ENCODE measurements at places on chromosomes 2 and 18.

- no peak for DNase-seq
Observed at GRCh38 chr2:175002547-175003274, 2.5 kb downstream of the CHN1 start.

GRCh38 chr18:36798738-36799473 lies 29.9 kb downstream of the TPGS2 start:
- DNase-seq = no peak

DNA sequence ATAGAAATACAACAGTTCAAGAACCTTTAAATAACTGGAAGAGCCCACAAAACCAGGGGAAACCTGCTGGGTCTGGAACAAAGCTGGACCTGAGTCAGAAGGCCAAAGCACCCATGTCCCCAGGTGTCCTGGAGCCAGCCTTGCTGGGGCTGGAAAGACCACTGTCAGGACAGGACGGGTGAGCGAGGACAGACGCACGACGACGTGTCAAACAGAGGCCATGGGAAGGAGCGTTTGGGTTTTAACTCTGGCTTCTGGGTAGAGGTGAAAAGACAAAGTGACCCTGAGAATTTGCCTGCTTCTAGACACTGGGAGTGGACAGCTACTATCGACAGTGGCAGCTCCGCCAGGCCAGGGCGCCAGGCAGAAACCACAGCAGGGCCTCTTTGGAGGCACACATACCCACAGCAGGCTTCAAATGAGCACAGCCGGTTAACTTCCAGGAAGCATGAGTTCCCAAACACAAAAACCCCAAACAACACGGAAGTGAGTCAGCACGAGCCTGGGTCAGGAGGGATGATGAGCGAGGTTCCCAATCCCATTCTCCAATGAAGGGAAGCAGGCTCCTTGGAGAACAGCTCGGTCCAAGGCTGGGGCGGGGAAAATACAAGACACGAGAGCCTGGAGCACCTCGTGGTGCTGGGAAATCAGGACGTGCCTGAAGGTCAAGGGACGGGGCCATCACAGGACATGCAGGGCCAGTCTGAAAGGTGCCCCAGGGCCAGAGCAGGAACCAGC lies 208.0 kb downstream of the TWIST2 start:
- no peak for DNase-seq

- DNase-seq = no peak
Observed at GRCh38 chr18:76866666-76867065, 44.3 kb downstream of the ZNF236 start.

DNA sequence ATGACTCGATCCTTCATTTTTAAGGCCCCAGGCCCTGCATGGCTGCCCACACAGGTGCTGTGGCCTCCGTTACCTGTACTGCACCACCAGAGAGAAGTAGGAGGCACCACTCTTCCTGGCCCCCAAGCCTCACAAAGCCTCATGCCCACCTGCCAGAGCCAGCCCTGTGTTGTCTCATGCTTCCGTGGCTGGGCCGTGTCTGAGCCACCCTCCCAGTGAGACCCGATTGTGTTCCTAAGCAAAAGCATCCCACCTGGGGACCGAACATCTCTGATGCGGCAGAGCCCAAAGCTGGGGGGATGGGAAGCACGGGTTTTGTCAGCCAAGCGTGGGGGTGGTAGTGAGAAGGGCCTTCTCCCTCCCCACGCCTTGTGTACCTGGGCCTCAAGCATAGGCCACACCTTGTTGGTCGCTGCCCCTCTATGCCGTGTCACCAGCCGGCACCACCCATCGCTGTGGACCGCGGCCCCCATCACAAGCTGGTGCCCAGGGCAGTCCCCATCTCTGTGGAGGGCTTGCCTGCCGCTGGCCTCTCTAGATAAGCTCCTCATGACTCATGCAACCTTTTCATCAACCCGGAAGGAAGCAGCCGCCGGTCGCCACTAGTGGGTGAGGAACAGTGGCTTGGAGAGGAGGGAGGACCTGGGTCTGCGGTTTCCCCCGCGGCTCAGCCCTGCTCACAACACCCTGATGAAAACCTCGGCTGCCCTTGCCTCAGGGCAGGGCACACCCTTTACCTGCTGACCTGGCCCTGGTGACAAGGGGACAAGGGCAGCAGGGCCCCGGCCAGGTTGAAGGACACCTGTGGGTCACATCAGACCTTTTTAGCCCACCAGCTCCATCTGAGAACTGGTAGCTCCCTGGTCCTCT lies 2.7 kb upstream of the RNPEPL1 start:
- peak; percentile 98 for DNase-seq

DNA sequence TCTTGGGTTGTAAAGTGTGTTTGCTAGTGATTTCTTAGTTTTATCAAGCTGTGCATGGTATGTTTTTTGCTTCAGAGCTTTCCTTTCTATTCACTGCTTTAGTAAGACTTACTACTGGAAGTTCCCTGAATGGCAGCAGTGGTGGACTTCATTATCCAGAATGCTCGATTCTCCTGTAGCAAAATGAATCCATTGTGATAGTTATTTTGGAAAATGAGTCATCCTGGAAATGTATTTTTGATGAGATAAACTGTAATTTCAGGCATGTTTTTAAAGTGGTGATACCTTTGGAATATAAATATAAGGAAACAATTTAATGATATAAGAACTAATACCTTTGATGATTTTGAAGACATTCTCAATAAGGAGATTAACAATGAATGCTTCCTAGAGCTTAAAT lies 387.1 kb downstream of the PTPRM start:
- no peak for DNase-seq

- DNase-seq = no peak
Observed at GRCh38 chr2:30522421-30522820, 75.4 kb downstream of the LCLAT1 start.

- DNase-seq = no peak
Observed at GRCh38 chr2:71846669-71847291, 300.9 kb downstream of the CYP26B1 start.

GRCh38 chr2:17759805-17760204 lies 5.9 kb downstream of the GEN1 start:
- DNase-seq = no peak

DNA sequence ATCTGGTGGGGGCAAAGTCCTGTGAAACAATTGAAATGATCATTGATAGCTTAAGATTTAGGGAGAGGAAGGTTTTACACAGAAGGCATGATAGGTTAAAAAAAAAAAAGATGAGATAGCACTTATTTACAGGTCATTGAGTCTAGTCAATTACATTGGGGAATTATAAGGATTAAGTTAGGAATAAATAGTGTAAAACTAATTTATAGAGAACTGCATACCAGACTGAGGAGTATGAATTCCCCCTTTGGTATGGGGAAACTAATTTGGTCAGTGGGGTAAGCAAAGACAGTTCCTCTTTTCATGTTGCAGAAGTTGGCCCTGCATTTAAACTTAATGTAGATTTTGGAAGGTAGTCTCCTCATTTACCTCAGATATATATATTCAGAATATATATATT lies 10.8 kb downstream of the GLS start:
- DNase-seq = no peak

GRCh38 chr2:241561832-241562231 lies 3.3 kb downstream of the BOK start:
- no peak for DNase-seq

DNA sequence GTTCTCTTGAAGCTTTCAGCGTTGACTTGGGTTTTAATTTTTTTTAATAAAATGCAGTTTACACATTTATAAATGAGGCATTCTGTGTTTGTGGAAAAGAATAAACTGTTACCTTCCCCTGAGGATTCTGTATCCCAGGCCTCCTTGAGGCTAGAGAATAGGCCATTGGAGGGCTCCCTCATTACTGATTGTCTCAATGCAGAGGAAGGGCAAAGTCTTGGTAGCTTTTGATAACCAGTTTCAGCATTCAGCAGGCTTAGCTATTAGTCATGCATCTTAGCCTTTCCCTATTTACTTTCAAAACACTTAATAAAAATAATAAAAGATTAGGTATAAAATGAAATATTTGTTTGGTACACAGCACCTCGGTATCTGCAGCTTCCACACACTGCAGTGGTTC lies 58.1 kb upstream of the OTX1 start:
- no peak for DNase-seq

DNA sequence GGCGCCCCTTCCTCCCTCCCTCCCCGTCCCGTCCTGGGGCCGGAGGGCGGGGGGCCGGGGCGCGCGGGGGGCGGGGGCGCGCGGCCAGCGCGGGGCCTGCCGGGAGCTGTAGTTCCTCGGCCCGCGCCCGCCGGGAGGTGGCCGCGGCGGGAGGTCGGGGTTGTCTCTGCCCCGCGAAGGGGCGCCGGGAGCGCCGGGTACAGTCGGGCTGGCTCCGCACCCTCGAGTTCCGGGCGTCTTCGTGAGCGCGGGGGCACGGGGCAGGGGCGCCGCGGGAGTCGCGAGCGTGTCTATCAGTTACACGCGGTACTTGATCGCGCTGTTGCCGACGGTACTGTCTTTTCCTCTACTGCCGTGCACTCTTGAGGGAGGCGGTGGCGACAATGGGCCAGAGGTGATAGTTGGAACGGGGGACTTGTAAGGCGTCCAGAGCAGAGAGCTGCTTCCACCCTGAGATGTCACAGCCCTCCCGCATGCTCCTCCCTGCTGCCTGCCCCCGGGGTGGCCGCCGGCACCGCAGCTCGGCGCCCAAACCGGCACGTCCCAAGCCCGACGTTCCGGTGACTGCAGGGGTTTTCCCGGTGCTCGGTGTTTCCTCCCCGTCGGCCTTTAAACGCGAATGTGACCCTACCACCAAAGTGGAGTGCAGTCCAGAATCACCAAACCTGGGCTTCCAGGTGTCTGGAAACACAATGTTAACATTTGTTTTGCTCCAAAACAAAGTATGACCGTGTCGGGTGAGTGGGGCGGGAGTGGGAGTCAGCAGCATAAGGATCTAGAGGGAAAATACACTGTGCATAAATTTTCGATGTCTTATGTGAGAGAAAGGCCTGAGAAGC lies at the start of gene PRKD3:
PRKD3 (minus strand) TSS at position 48 of the 839 bp plus-strand sequence. CDS start 8,309 bp downstream, outside the sequence.
- DNase-seq = peak; percentile 65

- no peak for DNase-seq
Observed at GRCh38 chr2:231634951-231635875, 42.5 kb downstream of the TEX44 start.

DNA sequence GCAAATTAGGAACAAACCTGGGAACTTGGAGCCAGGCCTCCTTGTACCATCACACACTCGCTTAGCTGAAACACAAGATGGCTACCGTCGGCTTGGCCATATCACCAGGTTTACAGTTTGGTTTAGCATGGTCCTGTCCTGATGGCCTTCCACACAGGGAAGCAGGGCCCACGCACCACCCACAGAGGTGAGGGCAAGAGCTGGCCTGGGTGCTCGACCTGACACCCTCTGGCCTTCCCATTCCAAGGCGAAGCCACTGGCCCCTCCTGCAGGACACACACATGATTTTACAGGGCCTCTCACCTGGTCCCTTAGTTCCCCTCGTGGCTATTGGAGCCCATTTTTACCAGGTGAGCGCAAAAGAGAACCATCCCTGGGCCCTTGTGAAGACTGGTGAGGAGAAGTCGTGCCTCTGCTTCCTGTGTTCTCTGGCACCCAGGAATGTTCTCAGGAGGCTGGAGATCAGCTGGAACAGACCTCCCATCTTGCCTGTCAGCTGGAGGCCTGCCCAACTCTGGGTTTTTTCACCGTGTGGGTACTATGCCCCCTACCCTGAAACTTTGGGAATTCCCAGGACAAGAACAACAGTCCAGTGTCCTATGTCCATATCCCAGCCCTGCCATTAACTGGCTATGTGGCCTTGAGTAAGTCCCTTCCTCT lies 53.0 kb upstream of the FOSL2 start:
- no peak for DNase-seq

GRCh38 chr2:130341562-130342019 lies 1.1 kb upstream of the IMP4 start:
- DNase-seq = peak; percentile 61

All from CD4-positive, CD25-positive, alpha-beta regulatory T cell (primary cell).